ENCODE measurements at places on chromosomes 11 and 22.

- DNase-seq = no peak
These were observed 86.0 kb downstream of the CEP164 start for GRCh38 chr11:117413616-117414015.

GRCh38 chr11:118079491-118079890, 2.6 kb downstream of the TMPRSS4 start:
- DNase-seq = no peak

GRCh38 chr11:63892228-63892627, 24.7 kb downstream of the RCOR2 start:
- DNase-seq = no peak

DNA sequence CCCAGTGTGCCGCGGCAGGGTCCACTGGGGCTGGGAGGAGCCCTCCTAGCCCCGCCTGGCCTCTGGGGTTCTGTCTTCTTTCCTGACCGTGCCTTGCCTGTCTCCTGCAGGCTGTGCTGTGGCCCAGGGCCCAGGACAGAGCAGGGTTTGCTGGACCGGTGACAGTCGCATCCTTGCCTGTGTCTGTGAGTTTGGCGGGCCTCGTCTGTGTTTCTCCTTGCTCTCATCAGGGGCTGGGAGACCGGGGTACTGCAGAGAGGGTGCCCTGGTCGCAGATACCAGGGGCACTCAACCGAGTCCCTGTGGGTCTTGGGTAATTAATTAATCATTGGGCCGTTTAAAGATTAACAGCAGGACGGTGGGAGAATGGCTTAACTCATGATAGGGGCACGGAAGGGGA, 29.9 kb downstream of the RPL3 start:
- DNase-seq = no peak

GRCh38 chr22:21902296-21903087, 35.0 kb upstream of the MAPK1 start:
- no peak for DNase-seq

GRCh38 chr11:46307785-46308341, 30.4 kb downstream of the CREB3L1 start:
- DNase-seq = no peak

DNA sequence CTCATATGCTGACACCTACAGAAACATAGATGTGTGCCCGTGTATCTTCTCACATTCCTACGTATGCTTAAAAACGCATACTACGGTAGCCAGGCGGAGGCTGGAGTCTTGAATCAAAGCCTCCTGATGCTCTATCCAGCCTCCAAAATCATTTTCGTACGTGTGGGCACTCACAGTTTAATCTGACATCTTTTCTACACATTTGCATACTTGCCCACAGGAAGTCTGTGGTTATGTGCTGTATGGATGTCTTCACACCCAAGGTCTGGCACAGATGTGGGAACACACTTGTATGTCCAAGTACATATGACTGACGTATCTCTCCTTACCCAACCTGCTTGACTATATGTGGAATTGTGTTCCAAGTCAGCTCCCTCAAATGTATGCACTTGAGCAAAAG, 561.8 kb upstream of the CADM1 start:
- DNase-seq = no peak

GRCh38 chr22:48478529-48479265, 1349.0 kb downstream of the BRD1 start:
- DNase-seq = no peak

- no peak for DNase-seq
These were observed 17.8 kb downstream of the LIF start for GRCh38 chr22:30228509-30229359.

DNA sequence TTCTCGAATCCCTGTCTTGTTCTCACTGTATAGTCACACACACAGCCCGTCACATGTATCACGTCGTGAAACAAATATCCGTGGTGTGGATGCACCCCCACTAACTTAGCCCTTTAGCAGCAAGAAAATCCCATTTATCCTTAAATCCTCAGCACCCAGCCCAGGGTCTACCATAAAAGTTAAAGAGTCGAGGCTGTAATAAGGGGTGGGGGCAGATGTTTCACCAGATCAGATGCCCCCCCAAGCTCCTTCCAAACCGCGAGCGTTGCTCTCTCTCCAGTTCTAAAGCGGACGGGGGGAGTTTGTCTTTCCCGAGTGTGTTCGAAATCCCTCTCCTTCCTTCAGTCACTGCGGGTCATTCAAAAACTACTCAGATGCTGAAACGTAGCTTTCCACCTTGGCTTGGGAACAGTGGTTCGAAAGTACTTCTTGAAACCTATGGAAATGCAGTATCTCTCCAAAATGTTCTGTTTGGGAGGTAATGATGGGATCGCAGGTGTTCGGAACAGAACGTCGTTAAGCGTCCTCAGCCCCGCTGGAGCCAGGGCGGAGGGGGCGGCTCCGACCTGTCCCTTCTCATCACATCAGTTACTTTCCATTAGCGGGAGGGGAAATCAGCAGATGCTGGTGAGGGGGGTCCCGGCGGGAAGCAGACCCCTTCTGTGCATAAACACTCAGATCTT, 156.2 kb downstream of the BRD1 start:
- DNase-seq = no peak

GRCh38 chr11:842370-843002, at the start of the genes POLR2L and TSPAN4:
POLR2L (minus strand) TSS chr11:842529; CDS start chr11:842508, 21 bp downstream.
TSPAN4 (plus strand) TSS chr11:842852; CDS start chr11:850305, 7,453 bp downstream.
- peak; percentile 82 for DNase-seq

GRCh38 chr11:109641549-109641948, 219.6 kb downstream of the C11orf87 start:
- DNase-seq = no peak

All from NCI-H1092 treated with DMSO at 0.1 percent for 48 hours (cell line).